ENCODE measurements at places on chromosomes 13 and 19.
A peak's percentile ranks its signal among the peaks of the same experiment; 100 is the strongest.

DNA sequence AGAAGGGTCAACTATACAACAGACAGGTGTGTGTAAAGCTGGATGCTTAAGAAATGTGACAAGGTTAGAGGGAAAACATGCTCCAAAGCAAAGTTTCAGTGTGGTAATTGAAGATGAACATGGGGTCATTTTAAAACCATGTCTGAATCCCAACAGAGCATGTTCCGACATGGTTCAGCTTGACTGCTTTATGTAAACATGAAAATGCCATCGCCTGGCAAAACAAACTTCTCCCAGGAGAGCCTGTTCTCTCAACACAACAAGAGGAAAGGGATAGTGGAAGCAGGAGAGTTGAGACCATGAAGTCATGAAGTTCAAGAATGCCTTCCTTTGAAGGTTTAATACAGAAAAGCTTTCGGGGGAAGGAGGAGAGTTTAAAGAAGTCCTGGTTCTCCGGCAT, 85.8 kb downstream of the EPSTI1 start:
- DNase-seq, result no peak

- no peak for DNase-seq
These were observed 132.1 kb downstream of the CRYL1 start for GRCh38 chr13:20393273-20394168.

DNA sequence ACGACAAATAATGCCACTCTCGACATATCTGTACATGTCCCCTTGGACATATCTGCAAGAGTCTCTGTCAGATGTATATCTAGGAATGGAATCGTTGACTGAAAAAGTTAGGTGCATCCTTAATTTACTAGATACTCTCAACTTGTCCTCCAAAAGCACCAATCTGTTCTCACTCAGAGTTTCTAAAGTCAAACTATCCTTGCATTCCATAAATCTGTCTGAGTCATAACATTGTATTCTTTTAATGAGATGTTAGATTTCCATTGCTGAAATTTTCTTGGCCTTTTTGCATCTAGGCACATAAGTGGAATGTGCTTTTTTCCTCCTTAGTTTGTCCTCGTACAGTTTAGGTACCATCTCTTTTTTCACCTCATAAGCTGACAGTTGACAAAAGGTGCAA, 139.8 kb downstream of the PTPRS start:
- no peak for DNase-seq

DNA sequence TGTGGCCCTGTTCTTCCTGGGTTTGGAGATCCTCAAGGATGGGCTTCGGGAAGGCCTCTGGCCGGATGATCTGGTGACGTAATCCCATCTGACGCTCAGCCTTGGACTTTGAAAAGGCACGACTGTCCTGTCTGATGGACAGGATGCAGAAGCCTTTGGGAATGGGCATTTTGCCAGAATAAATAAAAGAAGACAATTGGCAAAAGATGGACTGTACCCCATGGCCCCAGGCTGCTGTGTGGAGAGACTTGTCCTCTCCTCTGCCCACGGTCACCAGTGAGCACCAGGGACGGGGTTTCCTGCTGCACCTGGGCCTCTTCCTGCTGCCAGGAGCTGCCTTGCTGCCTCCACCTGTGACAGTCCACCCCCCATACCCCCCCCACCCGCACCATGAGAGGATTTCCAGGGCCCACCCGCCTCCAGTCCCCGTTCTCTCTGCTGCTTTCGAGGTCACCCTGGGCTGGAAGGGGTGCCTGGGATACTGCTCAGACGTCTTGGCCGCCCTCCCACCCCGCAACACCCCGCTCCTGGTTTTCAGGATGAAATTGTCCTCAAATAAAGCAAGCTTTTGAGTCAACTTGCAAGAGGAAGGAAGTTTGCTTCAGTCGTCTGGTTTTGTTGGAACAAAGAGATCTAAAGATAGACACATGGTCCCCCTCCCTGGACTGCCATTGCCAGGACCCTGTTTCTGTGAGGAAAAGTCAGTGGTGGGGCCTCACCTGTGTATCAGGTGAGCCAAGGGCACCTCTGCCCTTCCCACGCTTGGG, 40.9 kb downstream of the MCF2L start:
- no peak for DNase-seq

DNA sequence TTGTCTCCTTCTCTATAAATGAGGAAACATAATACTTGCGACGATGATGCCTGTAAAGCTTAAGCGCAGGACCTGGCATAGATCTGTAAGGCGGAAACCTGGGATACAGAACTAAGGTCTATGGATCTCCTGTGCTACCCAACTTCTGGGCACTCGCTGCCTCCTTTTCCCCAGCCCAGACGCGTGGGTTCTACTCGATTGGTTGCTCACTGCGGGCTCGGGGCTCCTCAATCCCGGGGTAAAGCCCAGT, 615 bp upstream of the PSMC4 start:
- DNase-seq, result peak; percentile 28

All from GM12891 (cell line).